Osteoblast (primary cell): ENCODE measurements at places on chromosomes 3 and 15. TPM values are rescaled to one million over a fixed set of nuclear protein-coding genes. Genes with fewer than 3 reads are reported as not detected.

TRIM42 gene
- not detected in 2 replicates for total RNA-seq

CD80 gene
- 2.5 and 3.2 TPM in 2 replicates for total RNA-seq

GRIP2 gene
- under 0.01 and 1.4 TPM in 2 replicates for total RNA-seq

ARNT2 gene
- 26.2 and 30.0 TPM in 2 replicates for total RNA-seq

TOPBP1 gene
- total RNA-seq, result 33.7 and 36.5 TPM in 2 replicates

EPHA6 gene
- not detected in 2 replicates for total RNA-seq

SEC11A gene
- 200 and 202 TPM in 2 replicates for total RNA-seq
